ENCODE measurements at places on chromosomes 3 and 15.

GRCh38 chr15:84023636-84024035, 211.9 kb upstream of the GOLGA6L4 start:
- no peak for DNase-seq

- no peak for DNase-seq
These were observed at the start of gene SEMA3B for GRCh38 chr3:50268703-50269451. SEMA3B (plus strand) TSS chr3:50269147; CDS start chr3:50269241, 94 bp downstream.

- no peak for DNase-seq
These were observed 55.7 kb downstream of the SYNPR start for GRCh38 chr3:63333815-63334214.

GRCh38 chr15:73908030-73908821, 18.0 kb upstream of the LOXL1 start:
- DNase-seq = peak; percentile 15

DNA sequence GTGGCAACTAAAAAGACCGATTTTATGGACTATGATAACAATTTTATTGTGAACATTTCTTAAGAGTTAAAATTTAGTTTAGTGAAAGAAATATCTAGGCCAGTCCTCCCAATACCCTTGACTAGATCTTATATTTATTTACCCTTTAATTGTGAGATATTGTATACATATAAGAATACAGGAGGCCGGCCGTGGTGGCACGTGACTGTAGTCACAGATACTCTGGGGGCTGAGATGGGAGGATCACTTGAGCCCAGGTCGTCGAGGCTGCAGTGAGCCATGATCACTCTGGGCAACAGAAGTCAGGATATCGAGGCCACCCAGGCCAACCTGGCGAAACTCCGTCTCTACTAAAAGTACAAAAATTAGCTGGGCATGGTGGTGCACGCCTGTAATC, 756 bp upstream of the RMDN3 start:
- no peak for DNase-seq

DNA sequence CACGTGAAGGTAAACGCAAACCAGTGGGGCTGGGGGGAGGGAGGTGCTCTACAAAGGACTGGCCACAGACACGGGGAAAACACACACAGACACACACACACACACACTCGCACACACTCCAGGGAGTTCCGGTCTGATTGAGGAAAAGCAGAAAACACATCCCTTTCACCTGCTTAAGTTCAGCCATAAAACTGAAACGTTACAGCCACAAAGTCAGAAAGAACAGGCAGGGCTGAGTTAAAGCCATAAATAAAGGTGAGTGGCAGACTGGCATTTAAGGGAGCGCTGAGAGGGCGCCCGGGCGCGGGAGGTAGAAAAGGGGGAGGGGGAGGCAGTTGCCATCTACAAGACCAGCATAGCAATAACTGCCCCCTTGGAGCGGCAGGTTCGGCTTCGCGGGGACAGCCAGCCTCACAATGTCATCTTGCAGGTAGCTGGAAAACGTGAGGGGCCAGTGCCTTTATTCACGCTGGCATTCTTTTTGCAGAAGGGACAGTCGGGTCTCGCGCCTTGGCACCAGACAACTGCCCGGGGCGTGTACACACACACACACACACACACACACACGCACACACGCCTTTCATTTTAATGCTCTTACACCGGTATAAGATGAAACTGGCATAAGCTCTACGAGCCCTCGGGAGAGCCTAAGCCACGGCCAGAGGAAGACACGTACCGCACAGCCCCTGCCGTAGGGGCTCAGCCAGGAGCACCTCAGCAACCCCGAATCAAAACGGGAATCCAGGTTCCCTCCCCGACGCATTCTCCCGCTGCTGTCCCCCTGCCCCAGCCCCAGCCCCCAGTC, 866 bp downstream of the TNIK start:
- no peak for DNase-seq

DNA sequence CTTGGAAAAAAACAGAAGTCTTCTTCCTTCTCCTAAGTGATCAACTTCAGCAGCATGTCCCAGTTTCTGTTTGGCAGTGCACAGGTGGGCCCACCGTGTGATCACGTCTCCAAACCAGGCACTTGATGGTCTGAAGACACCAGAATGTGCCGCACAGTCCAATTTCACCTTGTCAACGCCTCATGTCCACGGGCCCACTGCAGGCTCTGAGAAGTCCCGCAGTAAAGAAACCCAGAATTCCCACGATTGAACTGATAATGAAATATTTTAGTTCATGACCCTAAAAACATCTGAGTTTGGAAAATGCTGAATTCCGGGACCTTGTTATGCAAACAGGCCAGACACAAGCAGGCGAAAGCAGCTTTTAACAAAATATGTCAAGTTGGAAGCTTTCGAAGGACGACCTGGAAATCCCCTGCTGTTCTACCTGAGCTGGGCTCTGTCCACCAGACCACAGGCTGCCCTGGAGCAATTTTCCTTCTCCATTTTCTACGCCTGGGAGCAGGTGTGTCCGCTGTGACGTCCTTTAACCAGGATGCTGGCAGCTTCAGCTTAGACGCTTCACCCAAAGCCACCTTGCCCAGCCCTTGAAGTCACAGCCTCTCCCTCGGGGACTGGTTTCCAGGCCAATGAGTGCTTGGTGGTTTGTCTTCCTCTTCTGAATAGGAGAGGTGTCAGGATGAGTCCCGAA, 167.8 kb upstream of the IQSEC1 start:
- DNase-seq = no peak

DNA sequence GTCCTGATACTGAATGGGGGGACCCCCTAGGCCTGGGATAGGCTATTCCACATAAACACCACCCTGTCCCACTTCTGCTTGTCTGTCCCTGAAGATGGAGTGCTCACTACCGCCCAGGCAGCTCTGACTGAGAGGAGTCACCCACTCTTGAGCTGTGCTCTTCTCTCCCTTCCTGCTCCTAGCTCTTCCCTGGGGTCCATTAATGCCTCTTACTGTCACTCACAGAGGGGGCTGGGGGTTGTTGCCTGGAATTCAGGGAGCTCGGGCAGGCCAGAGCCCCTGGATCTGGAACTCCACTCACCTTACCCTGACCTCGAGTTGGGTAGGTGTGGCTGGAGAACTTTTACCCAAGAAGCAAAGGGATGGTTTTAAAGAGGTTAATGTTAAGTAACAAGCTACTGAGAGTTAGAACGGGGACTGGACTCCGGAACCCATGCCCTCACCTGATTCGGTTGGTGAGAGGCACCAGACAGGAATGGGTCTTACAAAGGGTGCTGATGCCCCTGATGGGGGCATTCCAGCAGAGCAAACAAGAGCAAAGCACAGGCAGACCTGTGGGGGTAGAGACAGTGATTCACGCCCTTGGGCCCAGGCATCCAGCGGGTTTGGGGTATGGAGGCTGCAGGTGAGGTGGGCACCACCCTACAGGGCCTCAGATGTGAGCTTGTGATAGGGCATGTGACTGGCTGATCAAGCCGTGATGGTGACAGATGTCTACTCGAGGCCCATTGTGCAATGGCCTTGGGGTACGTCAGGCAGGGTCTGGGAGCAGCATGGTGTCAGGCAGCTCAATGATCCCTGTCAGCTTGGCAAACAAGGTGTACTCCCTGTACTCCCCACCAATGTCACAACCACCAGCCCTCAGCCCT, 5.4 kb downstream of the NBEAL2 start:
- DNase-seq = no peak

- no peak for DNase-seq
These were observed 240.3 kb downstream of the FGF12 start for GRCh38 chr3:192487033-192487432.

DNA sequence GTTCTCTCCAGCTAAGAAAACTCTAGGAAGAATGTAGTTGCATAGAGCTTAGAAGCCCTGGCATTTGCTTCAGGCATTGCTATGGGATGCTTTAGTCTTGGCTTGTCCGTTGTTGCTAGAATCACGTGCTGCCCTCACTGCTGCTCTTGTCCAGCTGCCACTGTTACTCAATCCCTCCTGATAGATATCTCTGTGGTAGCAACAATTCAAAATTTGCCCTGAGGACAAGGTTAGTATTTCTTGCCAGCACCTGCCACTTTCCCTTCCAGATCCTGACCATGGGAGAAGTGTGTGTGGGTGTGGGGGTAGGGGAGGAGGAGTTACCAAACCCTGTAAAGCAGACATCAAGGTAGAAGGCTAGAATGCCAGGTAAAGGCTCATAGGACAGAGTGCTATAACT, 113.8 kb downstream of the PPM1L start:
- DNase-seq = no peak

DNA sequence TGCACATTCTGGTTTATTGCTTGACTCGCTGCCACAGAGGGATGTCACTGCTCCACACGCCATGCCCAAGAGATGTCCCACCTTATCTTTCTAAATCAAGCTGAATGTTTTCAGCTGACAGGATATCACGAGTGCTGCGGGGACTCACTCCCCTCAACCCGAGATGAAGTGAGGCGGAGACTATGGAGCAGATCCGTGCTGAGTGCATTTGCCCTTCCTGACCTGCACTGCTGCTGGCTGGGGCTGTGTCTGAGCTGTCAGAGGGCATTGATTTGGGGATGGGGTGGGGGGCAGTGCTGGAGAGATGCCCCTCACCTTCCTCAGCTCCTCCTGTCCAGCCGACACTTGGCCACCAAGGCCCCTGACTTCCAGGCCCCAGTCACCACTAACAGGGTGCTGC, 40.5 kb upstream of the CSPG4 start:
- no peak for DNase-seq

GRCh38 chr3:53040351-53040820, 5.5 kb downstream of the SFMBT1 start:
- DNase-seq = no peak

GRCh38 chr3:58683466-58683865, 16.9 kb upstream of the FAM3D start:
- DNase-seq = no peak

GRCh38 chr3:12866836-12867235, 25.5 kb upstream of the RPL32 start:
- DNase-seq = no peak

Measured in pulmonary artery endothelial cell (primary cell).